Stimulated activated CD4-positive, alpha-beta T cell treated with anti-CD3 and anti-CD28 coated beads, Interleukin-1b, Interleukin-23, amount 100 ng/mL, for 1 hour (primary cell): ENCODE measurements at places on chromosomes 6 and 20.

- DNase-seq: no peak
Measured at GRCh38 chr20:39985271-39985827, 703.7 kb downstream of the MAFB start.

GRCh38 chr6:105430685-105431084 lies 27.8 kb upstream of the PREP start:
- DNase-seq: no peak

GRCh38 chr6:113696960-113697359 lies 160.2 kb upstream of the MARCKS start:
- DNase-seq: no peak

DNA sequence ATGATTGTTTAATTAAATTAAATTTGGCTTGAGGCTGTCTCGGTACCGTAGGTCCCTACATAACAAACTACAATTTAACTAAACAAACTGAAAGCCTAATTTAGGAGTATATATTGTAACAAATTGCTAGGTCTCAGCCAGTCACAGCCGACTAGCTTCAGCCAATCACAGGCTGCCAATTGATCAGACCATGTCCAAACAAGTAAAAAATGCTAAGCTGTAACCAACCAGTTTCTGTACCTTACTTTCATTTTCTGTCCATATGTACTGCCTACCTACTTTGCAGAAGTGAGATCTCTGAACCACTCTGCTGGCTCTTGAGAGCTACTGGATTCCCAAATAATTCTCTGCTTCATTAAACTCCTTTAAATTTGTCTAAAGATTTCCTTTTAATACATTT lies 648.0 kb upstream of the GJE1 start:
- no peak for DNase-seq

- DNase-seq: no peak
Measured at GRCh38 chr6:144855812-144856531, 570.8 kb downstream of the UTRN start.

DNA sequence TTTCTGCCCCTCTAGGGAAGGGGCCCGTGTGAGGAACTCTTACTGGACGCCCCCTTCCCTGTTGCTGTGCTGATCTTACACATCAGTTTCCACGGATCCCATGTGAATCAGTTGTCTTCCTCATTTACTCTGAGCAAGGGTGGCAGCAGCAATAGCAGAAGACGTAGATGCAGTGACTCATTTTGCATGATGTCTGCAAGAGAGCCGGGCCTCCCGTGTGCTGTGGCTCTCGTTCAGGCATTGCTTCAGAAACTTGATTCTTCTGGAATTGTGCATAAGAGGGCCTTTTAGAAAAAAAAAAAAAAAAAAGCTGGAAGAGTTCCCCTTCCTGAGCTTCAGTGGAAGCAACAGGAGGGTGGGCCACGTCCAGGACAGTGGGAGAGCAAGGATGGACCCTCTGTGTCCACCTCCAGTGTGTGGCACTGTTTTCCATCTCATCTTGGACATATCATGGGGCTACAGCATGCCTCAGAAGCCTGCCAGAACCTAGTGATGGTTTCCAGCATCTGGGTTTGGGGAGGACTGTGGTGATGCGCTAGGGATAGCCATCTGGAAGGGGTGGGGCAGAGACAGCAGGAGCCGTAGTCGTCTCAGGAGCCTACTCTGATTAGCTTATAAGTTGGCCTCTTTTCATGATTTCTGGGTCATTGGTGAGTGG lies 62.1 kb downstream of the FOXO3 start:
- DNase-seq: no peak

DNA sequence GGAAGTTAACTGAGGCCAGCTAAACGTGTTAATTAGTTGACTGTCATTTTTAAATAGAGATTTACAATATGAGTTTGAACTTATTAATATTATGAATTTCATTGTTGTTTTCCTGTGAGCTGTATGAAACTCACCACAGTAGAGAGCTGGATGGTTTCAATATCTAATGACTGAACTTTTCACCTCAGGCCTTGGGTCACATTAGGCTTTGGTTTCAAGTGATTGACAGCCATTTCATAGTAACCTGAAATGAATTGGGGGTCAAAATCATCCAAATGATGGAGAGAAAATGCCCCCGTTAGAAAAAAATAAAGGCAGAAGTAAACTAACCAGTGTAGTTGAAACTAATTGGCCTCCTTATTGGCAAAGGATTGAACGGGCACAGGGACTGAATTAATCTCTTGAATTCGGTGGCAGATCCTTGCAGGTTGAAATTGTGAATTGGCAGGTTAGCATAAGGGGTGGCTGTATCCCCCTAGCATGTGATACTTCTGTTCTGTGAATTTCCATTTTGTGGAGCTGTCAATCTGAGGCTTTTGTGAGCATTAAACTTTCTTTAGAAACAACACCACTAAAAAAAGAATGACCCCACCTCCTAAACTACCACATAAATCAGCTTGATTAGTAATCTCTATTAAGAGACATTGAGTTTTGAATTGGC lies 155.1 kb upstream of the MMS22L start:
- no peak for DNase-seq

DNA sequence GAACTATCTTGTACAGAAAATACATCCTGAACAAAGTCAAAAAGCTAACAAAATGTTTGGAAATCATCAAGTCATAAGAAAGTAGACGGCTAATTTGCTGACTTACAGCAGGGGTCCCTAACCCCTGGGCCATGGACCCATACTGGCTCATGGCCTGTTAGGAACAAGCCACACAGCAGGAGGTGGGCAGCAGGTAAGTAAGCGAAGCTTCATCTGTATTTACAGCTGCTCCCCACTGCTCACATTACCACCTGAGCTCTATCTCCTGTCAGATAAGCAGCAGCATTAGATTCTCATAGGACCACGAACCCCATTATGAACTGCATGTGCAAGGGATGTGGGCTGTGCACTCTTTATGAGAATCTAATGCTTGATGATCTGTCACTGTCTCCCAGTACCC lies 115.5 kb downstream of the CDK19 start:
- DNase-seq: no peak

GRCh38 chr6:22071270-22072041 lies 225.4 kb downstream of the PRL start:
- no peak for DNase-seq

DNA sequence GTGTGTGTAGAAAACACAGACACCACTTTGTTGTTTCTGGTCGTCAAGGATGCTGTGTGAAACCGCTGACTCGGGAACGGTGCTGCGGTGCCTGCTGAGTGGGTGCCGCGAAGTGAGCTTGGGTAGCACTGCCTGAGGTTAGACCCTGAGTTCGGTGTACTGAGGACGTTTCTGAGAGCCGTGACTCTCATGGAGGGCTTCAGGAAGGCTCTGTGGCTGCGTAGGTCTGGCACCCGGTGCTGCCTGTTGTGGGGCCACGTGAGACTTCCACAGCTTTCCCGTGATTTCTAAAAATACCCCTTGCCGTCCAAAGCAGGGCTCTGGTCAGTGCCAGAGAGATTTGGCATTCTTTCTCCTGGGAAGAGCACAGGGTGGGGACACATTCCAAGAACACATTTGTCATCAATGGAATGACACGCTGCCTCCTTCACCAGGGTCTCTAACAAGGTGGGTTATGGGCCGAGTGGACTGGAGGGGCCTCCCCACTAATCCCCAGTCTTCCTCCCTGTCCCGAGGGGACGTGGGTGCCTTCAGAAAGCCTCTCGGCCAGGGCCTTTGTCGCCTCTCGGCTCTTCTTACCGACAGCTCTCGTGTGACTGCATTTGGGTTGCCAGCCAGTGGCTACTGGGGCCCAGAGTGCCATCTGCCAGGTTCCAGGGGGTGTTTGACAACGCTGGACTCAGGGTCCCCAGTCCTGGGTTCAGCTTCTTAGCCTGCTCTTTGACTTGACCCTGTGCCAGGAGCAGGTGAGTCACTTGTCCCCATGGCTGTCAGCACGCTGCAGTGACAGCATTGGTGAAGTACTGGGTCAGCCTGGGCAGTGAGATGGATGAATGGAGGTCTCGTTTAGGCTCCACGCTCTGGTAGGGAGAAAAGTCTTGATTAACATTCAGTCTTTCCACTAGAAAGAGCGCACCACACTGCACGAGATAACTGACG lies 62.2 kb downstream of the SYNJ2 start:
- DNase-seq: no peak

GRCh38 chr20:23492292-23492691 lies 1.4 kb downstream of the CST8 start:
- no peak for DNase-seq

- no peak for DNase-seq
Measured at GRCh38 chr20:19552221-19553180, 205.6 kb upstream of the RIN2 start.

GRCh38 chr6:8627085-8627861 lies 191.9 kb upstream of the SLC35B3 start:
- DNase-seq: no peak

DNA sequence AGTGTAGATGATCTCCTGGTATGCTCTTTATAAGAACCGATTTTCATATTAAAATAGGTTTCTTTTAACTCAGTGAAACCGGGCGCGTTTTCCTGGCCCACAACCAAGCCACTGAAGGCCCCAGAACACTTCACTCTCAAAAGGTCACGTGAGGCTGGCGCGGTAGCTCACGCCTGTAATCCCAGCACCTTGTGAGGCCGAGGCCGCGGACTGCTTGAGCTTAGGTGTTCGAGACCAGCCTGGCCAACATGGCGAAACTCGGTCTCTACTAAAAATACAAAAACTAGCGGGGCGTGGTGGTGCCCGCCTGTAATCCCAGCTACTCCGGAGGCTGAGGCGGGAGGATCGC lies 402 bp upstream of the TAF8 start:
- DNase-seq: no peak

- DNase-seq: no peak
Measured at GRCh38 chr6:4486568-4487315, 289.5 kb upstream of the CDYL start.

DNA sequence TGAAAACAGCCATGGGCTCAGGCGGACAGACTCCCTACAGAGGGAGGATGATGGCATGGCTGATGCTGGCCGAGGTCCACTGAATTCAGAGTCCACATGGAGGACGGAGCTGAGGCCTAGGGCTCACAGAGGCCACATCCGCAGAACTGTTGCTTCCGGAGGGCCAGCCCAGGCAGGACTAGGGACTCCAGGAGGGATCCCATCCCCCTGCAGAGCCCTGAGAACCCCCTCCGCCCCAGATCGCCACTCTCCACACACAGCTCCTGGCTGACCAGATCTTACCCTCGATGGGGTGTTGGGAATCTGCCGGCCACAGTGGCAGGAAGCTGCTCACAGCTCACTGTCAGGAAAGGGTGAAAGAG lies 399.2 kb downstream of the TAF4 start:
- no peak for DNase-seq

DNA sequence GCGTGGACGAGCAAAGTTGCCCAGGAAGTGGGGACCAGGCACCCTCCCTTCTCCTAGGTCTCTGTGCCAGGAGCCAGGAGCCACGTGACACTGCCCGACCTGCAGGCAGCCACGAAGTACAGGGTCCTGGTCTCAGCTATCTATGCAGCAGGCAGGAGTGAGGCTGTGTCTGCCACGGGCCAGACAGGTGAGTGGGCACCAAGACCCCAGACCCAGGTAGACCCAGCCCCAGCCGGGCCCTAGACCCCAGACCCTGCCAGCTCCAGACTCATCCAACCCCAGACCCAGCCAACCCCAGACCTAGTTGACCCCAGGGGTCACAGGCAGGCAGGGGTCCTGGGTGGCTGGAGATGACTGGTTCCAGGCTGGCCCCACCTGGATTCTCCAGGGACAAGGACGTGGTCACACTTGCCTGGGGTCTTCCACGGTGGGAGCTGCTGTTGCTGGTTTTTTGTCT lies 21.1 kb downstream of the COL20A1 start:
- DNase-seq: no peak

- no peak for DNase-seq
Measured at GRCh38 chr20:49245921-49246740, 26.9 kb downstream of the DDX27 start.

- DNase-seq: no peak
Measured at GRCh38 chr20:48060841-48061720, 275.8 kb upstream of the SULF2 start.

DNA sequence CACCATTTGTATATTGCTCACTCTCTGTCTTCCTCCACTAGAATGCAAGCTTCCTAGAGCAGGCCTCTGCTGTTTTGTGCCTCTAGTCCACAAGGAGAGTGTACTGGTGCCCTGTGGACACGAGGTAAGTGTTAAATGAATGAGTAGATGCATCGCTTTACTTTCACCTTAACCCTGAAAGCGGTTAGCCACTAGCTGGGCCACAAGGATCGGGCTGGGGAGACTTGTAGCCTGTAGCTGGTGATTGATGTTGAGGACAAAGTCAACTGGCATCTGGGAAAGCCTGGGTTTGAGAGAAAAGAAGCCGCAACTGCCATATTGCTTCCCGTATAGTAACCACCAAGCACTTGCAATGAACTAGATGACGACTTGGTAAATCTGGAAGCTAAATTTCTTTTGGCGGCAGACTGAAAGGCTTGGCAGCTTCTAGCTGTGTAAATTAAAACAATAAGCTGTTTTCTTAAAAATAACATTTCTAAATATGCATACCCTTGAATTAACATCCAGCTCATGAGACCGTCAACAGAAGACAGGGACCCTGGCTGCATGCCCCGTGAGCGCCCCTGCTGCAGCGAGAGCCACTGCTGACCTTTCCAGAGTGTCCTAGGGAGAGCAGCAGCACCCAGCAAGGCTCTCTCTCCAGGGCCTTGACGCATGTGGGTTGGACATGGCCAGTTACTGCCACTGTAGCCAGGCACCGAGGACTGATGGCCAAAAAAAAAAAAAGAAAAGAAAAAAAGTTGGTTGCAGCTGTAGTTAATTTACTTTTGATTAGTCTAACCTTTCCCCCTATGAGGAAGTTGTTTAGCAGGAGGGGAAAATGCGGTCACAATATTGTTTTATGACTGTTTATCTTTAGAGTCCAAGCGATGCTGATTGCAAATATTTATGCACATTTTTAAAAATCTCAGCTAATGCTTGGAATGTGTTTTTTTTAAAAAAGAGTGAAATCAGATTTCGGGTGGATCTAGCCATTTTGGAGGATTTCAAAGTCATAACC lies 315.1 kb downstream of the TFAP2C start:
- no peak for DNase-seq

DNA sequence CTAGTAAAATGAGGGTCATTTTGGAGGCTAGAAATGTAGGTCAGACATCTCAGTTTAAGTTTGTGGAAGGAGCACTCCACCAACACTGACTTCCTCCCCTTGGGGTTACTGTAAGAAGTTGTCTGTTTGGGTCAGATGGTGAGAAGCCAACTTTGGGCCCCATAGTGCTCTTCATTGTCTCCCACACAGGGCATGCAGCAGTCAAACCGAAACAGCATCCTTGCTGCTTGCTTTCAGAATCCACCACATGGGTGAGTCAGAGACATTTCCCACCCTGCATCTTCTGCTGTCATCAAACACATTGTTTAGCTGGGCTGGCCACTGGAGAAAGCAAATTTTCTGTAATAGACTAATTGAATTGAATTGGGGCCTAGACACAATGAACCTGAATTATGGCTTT lies 16.8 kb downstream of the IL17F start:
- no peak for DNase-seq
